ENCODE measurements at places on chromosomes 11 and 22.
A peak's percentile ranks its signal among the peaks of the same experiment; 100 is the strongest.

GRCh38 chr11:83671289-83671688, 385.1 kb upstream of the CCDC90B start:
- no peak for DNase-seq

DNA sequence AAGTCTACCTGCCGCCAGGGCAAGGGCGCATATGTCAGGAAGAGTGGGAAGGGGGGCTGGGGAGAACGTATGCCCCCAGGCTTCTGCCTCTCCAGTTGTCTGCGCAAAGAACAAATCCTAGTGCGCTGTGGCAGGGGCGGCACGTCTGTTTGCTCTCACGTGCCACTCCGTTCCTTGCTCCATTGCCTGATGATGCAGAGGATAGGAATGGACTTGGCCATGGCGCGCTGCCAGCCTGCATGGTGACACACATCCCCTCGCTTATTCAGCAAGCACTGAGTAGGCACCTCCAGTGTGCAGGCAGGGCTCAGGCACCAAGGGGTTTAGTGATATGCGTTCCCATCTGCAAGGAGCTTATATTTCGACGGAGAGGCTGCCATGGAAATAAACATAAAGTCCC, 45.4 kb upstream of the SLC22A12 start:
- DNase-seq, result no peak

GRCh38 chr11:72697814-72698213, 23.6 kb upstream of the PDE2A start:
- no peak for DNase-seq

GRCh38 chr11:134063991-134064747, 4.7 kb upstream of the JAM3 start:
- no peak for DNase-seq

DNA sequence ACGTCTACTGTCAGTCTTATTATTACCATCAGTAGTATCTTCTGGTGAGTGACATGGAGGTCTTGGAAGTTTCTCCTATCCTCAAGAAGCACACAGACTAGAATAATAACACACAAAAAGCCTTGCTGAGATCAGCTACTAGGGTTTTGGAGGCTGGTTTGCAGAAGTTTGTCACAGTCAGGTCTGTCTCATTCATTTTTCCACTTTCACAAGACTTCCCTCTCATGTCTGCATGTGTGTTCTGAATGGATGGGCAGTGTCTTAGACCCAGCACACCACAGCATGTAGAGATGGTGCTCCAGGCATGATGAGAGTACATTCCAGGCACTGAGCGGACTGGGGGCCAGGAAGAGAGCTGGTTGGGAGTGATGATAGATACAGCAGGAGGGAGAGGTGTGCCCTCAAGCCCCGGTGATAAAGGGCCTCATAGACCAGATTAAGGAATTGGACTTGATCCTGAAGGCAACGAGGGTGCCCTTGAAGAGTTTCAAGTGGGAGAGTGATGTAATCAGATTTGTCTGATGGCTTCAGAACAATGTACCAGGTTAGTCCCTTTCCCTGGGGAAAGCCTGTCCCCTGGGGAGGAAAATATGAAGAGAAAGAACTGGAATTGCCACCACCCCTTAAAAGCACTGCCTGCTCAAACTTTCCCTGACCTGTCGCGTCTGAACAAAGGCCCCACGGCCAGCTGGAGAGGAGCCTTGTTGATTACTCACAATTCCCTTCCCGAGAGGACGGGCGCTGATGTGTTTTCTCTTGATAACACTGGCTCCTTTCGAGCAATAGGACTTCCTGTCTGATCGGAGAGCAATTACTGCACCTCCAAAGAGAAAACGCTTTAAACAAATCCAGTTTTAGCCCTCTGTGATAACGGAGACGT, 45.1 kb upstream of the LMO2 start:
- no peak for DNase-seq

GRCh38 chr22:49087198-49087597, 740.5 kb downstream of the BRD1 start:
- no peak for DNase-seq

- no peak for DNase-seq
Observed at GRCh38 chr11:70612459-70613141, 214.3 kb downstream of the CTTN start.

GRCh38 chr11:125275905-125276618, 111.5 kb downstream of the PKNOX2 start:
- no peak for DNase-seq

- no peak for DNase-seq
Observed at GRCh38 chr11:72525466-72525865, 91.1 kb upstream of the CLPB start.

DNA sequence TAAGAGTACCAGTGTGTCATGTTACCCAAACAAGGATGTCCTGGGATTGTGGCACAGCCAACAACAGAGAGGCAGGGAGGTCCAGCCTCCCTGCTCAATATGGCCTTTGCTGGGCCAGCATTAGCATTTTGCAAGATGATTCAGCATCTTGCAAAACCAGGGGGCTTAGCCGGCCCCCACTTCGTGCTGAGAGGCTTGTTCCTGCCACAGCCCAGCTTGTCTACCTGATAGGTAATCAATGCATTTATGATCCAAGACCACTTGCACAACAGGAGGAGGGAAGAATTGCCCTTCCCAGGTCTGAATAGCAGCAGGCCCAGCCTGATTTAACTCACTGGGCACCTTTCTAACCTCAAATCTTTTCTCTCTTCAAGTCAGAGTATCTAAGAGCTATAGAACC, 189.0 kb upstream of the SYT13 start:
- DNase-seq, result no peak

DNA sequence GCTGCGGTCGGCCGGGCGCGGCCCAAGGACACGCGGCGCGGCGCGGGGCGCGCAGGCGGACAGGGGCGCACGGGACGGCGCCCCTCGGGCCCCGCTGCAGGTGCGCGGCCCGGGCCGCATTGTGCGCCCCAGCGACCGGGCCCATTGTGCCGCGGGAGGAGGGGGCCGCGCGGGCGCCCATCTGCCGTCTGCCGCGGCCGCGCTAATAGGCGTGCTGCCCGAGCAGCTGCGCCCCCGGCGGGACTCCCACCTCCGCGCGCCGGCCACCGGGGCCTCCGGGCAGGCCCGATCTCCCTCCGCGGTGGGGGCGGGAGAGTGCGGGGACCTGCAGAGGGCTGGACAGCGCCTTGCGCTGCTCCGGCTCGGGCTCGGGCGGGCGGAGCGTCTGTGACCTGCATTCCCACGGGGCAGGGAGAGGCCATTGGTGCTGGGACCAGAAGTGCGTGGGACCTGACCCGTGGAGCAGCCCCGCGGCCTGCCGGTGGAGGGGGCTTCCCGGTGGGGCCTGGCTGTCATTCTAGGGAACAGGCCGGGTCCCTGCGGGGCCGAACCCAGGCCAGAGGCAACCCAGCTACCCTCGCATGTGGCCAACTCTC, 933 bp downstream of the BRSK2 start:
- no peak for DNase-seq

DNA sequence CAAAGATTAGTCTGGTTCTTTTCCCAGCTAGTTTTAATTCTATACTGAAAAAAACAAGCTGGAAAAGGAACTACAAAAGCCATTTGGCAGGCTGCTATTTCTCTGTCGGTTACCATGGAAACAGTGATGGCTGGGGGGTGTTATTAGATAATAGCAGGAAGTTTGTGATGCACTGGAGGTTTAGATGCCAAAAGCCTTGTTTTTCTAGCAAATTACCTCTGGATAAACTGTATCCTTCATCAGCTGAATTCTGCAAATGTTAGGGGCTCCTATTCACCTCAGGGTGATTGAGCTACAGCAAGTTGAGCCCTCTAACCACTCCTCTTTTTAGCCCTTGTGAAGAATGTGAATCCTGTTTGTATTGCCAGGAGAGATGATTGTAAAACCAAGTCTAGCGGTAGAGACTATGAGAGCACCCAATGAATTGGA, 25.2 kb downstream of the ALKBH3 start:
- no peak for DNase-seq

DNA sequence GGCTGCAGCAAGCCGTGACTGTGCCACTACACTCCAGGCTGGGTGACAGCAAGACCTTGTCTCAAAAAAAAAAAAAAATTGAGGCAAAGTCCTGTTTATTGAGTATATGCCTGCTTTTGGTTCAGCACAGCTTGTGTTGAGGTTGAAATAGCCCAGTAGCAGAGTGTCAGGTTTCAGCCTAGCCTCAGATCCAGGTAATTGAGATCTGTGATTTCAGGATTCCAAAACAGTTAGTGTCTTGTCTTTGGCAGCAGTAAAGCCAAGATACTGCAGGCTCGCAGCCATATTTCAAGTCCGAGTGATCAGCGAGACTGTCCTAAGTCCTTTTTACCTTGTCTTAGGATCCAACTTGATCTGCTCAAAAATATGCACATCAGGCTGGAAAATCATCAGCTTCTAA, 27.0 kb downstream of the CUL5 start:
- DNase-seq, result no peak

GRCh38 chr11:122872046-122872445, 10.5 kb upstream of the JHY start:
- DNase-seq, result no peak

DNA sequence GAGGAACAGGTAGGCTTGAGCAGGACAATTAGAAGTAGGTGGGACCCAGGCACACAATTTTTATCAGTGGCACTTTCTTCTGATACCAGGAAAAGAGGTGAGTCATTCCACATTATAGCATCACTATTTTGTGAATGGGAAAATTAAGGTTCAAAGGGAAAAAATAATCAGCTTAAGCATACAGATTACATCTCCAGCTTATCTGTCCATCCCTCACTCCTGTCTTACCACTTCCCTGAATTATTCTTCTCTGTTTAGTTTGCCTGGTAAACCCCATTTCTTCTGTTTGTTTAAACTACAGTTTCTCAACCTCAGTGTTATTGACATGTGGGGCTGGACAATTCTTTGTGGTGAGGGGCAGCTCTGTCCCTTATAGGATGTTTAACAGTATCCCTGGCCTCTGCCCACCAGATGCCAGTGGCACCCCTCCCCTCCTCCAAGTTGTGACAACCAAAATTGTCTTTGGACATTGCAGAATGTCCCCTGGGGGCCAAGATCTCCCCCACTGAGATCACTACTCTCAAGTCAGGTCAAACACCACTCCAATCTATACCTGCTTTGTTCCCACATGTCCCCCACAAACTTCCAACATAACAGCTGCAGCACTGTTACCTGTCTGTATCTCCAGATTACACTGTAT, 8.5 kb upstream of the XBP1 start:
- DNase-seq, result no peak

DNA sequence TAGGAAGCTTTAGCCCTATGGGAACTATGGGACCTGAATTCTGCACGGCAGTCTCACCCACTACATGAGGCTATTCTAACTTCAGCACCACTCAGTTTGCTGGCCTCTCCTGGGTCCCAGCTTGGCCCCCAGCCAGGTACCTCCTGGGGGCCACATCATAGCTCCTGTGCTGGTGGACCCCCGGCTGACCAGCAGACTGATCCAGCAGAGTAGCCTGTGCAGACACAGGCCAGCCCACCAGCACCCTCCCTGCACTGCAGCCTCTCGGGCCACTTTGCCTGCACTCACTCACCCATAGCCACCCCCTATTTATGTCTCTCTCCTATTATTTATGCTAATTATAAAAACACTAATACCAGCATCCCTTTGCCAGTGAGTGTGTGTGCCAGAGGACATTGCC, 1.2 kb upstream of the OR10AG1 start:
- no peak for DNase-seq

DNA sequence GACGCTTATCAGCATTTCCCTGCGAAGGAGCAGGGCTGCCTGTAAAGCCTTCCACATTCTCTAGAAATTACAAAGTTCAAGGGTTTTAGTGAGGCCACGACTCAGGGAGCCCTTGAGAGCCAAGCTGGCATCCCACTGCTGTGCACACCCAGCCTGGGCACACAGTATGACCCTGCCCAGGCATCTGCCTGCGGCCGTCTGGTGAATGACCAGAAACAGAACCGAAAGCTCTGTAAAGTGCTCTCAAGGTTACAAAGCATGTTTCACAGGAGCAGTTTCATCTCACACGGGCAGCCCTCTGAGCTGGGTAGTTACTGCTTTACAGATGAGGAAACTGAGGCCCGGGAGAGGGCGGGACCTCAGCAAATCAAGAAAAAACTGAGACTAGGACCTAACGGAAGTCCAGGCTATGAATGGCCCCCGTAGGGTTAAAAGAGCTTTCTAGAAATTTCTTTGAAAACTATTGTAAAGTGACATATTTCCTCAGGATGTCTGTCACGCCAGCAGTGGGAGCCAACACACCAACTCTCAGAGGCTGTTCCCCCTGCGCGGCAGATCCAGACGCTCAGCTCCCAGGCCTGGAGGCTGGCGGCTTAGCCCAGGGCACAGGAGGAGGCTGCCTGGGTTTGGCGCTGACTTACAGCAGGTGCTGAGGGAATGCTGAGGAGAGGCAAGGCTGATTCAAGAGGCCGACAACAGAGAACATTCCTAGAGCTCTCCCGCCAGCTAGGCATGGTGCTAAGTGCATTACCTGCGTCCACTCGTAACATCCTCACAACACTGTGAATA, 7.7 kb upstream of the TCF20 start:
- DNase-seq, result no peak

DNA sequence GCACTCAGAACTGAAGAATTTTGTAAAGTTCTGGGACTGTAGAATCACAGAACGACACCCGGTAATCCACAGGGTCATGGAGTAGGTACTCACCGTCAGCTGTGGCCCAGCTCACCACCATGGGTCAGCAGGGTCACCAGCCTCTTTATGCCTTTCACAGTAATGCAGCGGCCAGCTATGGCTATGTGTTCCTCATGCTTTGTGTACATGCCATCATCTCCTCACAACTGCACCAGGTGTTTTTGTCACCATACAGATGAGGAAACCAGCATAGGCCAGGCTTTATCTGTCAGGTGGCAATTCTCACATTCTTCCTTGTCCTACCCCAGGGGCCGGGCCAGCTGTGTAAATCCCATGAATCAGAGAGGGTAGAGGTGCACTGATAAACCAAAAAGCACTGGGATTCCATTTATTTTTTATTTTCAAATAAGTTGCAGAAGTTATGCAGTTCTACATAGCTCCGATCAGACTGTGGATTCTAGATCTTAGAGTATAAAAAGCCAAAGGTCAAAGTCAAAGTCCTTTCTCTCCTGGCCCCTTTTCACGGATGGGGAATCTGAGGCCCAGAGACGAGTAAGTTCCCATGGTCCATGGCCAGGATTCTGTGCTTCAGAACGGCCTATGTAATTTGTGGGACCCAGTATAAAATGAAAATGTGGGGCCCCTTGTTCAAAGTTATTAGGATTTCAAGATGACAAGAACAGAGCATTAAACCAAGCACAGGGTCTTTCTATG, 17.5 kb downstream of the TSKU start:
- DNase-seq, result peak; percentile 85

GRCh38 chr11:11440144-11440543, 87.1 kb upstream of the CSNK2A3 start:
- DNase-seq, result no peak

- no peak for DNase-seq
Observed at GRCh38 chr11:57778318-57779037, 16.9 kb downstream of the CTNND1 start.

- no peak for DNase-seq
Observed at GRCh38 chr11:96361778-96362177, 18.8 kb upstream of the MAML2 start.

GRCh38 chr11:116910378-116910777, 73.0 kb upstream of the APOA1 start:
- DNase-seq, result no peak

GRCh38 chr11:130677486-130678153, 229.2 kb downstream of the ADAMTS15 start:
- DNase-seq, result no peak

Data from vagina (tissue), 2 donors.